ENCODE measurements at places on chromosomes 2 and 18.

DNA sequence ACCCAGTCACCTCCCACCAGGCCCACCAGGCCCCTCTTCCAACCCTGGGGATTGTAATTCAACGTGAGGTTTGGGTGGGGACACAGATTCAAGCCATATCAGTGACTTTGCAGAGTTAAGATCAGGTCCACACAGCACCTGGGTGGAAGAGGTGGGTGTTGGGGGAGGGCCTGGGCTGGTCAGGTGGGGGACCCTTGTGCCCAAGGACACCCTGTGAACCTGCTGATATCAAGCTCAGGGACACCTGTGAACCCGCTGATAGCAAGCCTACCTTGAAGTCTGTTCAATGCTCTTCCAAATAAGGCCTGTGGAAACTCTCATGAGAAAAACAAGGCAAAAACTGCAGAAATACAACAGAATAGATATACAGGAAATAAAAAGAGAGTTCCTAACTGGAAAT is 19.9 kb upstream of the TPO start:
- DNase-seq: no peak

DNA sequence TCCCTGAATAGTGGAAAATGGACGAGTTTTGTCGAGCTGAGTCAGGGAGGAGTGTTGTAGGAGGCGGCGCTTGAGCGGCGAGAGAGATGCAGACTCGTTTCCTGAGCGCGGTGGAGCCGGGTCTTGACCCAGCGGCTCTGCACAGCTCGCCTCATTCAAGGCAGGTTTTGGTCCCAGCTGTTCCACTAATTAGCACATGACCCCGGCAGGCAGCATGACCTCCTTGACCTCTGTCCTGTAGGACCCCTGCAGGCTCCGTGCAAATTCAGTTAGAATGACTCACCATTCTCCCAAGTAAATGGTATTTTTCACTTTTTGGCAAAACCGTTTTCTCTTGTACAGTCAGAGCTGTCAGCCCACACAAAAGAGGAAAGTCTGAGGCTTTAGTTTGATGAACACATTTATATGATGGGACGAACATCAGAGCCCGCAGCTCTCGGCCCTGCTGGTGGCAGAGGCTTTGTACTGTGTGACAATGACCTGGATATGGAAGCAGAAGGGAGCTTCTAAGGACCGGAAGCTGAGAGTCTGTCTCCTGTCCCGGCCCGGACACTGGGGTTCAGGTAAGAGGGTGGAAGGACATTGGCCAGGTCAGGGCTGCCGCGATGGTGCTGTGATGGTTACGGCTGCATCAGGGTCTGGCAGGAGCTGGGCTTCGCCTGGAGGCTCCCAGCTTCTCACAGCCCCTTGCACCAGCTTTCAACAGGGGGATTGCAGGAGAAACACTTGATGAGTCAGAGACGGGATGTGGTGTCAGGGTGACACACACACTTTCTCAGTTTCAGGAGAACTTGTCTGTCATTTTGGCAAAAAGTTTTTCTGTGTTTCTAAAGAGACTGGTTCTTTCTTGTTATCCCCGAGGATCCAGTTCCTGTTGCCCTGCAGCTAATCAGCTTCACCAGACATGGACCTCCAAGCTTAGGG is 29.9 kb upstream of the ALKAL2 start:
- DNase-seq: peak; percentile 20

- no peak for DNase-seq
Observed at GRCh38 chr18:33444709-33445108, 4.2 kb upstream of the CCDC178 start.

DNA sequence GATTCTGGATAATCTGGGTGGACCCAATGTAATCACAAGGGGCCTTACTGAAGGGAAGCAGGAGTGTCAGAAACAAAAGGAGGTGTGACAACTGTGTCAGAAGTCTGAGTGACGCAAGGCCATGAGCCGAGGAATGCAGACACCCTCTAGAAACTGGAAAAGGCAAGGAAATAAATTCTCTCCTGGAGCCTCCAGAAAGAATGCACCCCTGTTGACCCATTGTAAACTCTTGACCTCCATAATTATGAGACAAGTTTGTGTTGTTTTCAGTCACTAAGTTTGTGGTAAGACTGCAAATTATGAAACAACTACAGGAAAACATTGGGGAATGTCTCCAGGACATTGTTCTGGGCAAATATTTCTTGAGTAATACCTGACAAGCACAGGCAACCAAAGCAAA is 47.3 kb upstream of the B3GNT7 start:
- no peak for DNase-seq

DNA sequence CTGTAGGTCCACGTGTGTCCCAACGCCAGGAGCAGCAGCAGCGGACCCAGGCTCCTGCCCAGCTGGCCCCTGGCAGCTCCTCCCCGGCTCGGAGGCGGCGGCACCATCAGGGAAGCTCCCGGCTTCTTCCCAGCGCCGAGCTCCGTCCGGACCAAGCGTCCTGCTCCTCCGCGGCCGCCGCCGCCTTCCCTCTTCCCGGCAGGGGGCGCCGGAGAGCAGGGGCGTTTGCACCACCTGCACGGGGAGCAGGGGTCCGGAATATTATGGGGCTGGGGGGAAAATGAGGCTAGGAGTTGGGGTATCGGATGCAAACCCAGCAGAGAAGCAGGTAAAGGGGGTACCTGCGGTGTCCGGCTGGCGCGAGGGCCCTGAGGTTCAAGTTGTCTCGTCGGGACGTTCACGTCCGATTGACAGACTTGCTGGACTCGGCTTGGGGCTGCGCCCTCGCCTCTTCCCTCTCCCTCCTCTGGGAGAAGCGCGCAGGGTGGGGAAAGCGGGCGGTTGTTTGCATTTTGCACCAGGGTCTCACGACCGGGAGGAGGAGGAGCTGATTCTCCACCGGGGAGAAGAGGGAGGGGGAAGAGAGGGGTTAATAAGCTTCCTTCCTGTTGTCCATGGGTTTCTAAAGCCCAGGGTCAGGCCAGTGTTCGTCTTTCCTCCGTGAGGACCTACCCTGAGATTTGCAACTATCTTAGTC is at the start of gene CCBE1:
Gene CCBE1, minus strand, starts transcription at position 188 of the 697 bp plus-strand sequence.
- no peak for DNase-seq

- no peak for DNase-seq
Observed at GRCh38 chr18:44870631-44871502, 190.2 kb downstream of the SETBP1 start.

- peak; percentile 12 for DNase-seq
Observed at GRCh38 chr2:227374158-227374557, 4.9 kb downstream of the TM4SF20 start.

DNA sequence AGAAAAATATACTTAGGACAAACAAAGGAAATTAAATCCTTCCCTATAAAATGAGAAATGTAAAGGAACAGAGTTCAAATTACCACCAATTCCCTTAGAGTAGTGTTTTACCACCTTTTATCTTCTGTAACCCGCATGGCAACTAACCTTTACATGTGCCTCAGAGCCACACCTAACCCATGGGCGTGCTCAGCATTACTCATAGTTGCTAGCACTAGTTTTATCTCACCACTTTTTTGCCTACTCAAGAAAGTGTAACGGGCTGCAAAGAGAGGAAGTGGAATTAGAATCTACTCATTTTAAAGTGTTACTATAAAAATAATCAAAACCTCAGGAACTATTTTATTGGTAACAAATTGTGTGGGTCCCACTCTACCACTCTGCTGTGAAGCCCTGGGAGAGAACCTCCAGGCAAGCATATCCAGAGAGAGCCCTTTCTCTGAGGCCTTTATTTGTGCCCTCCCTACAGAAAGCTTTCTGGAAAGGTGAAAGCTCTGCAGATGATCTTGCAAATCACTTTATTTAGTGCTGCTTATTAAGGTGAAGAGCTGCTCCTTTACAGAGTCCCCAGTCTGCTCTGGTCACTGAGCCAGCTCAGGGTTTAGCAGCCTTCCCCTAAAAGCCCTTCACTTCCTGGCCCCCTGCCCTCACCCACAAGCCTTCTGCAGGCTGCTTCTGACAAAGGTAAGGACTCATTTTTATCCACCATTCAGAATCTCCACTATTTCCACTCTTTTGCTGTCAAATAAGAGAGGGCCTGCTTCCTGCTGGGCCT is 98.8 kb downstream of the TRABD2A start:
- peak; percentile 68 for DNase-seq

GRCh38 chr2:159960414-159960813 is 102.0 kb downstream of the PLA2R1 start:
- no peak for DNase-seq

DNA sequence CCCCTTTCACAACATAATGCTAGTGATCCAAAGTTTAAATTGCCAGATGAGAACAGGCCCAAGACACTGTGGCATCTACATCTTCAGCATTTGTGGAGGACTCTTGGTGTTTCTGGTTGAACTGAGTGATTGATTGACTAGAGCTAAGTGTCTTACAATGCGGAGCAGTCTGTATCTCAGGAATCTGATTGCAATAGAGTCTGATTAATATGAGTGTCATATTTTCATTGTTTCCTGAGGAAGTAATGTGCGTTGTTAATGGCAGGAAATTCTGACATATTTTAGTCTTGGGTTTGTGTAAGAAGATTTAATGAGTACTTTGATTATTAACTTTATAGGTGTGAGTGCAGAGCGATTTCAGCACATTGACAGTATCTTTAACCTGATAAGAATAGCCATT is 82.0 kb upstream of the PROKR1 start:
- no peak for DNase-seq

- no peak for DNase-seq
Observed at GRCh38 chr2:209974576-209974975, 27.9 kb upstream of the RPE start.

DNA sequence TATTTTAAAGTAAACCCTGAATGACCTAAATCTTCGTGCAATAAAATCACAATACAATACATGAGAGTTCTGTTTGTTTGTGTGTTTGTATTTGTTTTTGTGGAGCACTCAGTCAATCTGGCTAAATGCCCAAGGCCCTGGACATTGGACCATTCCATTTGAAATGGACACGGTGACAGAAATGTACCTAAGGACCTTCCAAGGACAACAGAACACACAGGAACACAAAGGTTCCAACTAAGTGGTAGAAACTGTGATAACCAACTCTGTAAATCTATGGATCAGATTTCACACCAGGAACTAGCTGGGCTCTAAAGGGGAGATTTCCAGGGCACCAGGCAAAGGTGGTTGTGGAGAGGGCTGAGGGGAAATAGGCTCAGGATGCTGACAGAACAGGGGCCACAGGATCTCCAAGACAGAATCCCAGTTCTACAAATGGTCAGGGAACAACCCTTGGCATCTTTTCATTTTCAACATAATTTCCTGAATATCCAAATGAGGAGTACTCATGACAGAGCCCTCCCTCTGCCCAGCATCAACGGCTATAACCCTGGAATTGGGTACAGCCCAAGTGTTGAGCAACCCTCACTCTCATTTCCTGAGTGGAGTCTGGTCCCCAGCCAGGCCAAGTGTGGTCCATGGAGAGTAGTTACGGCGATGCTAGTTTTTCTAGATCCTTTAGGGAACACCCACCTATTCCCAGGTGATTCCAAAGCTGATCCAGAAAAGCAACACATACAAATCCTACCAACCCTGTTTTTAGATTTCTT is 78.4 kb downstream of the NCKAP5 start:
- no peak for DNase-seq

- no peak for DNase-seq
Observed at GRCh38 chr2:27655155-27655951, 8.1 kb downstream of the SUPT7L start.

- DNase-seq: no peak
Observed at GRCh38 chr2:149727927-149728326, 140.4 kb upstream of the MMADHC start.

DNA sequence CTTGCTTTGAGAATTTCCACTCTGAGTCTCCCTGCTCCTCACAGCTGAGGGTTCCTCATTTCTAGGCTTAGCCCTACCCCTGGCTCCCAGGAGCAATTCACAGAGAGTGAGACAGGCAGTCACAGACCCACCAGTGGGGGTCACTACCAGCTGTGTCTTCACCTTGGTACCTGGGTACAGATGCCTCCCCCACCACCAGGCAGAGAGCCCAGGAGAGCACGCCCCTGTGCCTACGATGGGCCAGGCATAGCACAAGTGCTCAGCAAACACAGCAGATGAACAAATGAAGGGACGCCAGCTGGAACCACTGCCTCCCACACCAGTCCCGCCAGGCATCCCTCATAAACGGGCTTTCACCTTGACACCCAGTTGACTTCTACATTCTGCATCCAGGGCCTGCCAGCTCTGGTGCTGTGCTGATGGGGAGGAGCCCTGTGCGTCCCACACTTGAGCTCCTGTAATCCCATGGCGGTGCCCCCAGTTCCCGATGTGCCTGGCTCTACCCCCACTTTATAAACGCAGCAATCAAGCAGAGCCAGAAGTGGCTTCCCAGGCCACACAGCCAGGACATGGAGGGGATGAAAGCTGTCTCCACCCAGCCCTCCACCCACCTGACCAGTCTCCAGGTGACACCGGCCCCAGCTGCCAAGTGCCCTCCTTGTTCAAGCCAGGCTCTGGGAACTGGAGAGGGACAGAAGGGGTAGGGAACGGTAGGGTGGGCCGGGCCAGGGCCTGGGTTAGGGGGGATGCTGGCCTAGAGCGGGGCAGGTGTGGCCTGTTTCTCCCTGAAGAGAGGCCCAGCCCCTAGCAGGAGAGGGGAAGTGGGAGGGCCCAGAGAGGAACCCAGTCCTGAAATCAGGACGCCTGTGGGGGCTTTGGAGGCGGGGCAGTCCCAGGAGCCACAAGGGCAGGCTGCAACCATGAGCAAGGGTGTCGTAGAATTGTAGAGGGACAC is 42.5 kb downstream of the SCTR start:
- no peak for DNase-seq

- DNase-seq: no peak
Observed at GRCh38 chr18:24674605-24675004, 214.2 kb downstream of the HRH4 start.

- DNase-seq: no peak
Observed at GRCh38 chr18:56448751-56449150, 189.6 kb downstream of the TXNL1 start.

GRCh38 chr18:64210401-64210949 is 61.6 kb upstream of the LINC00305 start:
- DNase-seq: no peak

DNA sequence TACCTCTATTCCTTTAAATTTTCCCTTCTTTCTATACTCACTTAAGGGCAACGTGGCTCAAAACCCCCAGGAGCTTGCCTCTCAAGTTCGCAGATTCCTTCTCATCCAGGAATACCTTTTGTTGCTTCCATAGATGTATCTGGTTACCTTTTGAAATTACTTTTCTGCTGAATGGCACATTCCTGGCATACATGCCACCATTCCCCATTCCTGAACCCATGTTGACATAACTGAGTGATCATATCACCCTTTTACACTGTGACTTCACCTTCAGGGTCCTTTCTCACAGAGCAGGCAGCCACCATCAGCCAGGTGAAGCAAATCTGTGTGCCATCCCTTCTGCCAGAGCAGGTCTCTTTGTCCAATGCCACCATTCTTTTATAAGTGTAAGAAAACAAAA is 615.8 kb downstream of the ARHGAP15 start:
- no peak for DNase-seq

Data from activated CD4-positive, alpha-beta T cell treated with anti-CD3 and anti-CD28 coated beads for 4 hours (primary cell).